Natural killer cell (primary cell): ENCODE measurements at places on chromosomes 3 and 15. TPM values are rescaled to one million over a fixed set of nuclear protein-coding genes. Genes with fewer than 3 reads are reported as not detected.

TMEM45A gene
- total RNA-seq, result 0.23 TPM

DNA sequence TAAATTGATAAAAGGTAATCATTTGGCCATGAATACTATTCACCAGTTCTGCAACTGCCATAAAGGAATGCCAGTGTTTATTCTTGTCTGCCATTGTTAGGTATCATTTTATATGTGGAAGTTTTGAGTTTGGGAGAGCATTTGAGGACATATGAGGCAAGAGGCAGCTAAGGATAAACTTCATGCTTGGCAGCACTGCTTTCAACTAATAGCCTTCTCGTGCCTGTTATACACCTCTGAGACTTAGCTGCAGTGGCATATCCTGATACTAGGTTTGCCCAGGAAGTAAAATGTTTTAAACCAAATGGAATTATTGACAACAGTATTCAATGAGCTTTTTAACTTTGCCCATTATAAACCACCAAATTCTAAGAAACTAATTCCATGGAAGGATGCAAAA, 126.0 kb upstream of the DPH6 start:
- no peak for DNase-seq

GRCh38 chr3:38558864-38559263, 62.7 kb downstream of the EXOG start:
- no peak for DNase-seq

GRCh38 chr3:22439626-22440025, 688.6 kb upstream of the ZNF385D start:
- no peak for DNase-seq

PAK6 gene
- total RNA-seq, result 10.9 TPM
